ENCODE measurements at places on chromosomes 5 and 9.

DNA sequence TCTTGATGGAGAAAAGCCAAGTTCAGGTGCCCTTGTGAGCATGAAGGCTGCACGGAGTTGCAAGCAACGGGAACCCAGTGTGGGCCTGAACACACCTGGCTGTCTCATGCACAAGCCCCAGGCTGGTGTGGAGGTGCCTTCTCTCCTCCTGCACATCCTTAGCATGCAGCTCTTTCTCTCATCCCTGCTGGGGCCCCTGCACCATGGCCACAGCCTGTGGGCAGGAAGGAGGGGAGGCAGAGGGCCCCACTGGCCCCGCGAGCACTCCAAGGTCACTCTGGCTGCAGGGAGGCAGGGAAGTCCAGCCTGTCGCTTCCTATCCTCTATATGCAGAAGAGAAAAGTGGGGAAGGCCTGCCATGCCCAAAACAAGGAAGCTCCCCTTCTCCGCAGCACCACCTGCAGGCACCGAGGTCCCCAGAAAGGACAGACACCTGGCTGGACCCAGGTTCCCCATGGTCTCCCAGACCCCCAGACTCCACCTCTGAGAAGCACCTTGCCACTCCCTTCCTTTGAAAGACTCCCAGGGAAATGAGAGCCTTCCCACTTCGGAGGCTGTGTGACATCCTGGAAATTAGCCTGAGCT is 18.6 kb downstream of the STKLD1 start:
- DNase-seq, result no peak

GRCh38 chr5:150372639-150373038 is 15.1 kb downstream of the TCOF1 start:
- no peak for DNase-seq

GRCh38 chr5:72606525-72606924 is 99.3 kb upstream of the ZNF366 start:
- no peak for DNase-seq

- DNase-seq, result no peak
Measured at GRCh38 chr9:87579781-87580541, 82.3 kb downstream of the DAPK1 start.

DNA sequence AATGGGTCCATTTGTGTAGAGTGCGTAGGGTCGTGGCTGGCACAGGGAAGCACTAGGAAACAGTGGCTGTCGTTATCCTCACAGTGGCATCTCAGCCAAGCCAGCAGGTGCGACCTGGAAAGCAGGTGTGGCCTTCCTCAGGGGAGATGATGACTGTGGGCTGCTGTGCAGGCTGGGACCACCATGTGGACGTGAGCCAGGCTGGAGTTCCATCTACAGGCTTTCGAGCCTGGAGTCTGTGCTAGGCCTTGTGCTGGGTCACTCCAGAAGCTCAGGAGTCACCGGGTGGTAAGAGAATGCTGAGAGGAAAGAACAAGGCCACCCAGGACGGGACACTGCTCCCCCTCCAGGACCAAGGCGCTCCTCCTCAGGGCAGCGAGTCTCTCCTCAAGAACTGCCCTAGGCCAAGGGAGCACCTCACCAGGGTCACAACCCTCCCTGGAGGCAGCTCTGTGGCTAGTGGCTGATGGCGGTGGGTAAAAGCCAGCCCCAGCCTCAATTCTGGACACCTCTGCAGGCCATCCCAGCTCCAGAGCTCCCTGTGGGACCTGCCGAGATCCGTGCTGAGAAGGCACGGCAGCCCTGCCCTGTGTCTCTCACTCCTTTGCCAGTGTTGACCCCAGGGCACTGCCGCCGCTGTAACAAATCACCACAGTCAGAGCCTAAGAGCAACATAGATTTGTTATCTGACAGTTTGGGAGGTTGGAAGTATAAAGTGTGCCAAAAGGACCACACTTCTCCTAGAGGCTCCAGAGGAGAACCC is 36.0 kb downstream of the WHRN start:
- DNase-seq, result no peak

DNA sequence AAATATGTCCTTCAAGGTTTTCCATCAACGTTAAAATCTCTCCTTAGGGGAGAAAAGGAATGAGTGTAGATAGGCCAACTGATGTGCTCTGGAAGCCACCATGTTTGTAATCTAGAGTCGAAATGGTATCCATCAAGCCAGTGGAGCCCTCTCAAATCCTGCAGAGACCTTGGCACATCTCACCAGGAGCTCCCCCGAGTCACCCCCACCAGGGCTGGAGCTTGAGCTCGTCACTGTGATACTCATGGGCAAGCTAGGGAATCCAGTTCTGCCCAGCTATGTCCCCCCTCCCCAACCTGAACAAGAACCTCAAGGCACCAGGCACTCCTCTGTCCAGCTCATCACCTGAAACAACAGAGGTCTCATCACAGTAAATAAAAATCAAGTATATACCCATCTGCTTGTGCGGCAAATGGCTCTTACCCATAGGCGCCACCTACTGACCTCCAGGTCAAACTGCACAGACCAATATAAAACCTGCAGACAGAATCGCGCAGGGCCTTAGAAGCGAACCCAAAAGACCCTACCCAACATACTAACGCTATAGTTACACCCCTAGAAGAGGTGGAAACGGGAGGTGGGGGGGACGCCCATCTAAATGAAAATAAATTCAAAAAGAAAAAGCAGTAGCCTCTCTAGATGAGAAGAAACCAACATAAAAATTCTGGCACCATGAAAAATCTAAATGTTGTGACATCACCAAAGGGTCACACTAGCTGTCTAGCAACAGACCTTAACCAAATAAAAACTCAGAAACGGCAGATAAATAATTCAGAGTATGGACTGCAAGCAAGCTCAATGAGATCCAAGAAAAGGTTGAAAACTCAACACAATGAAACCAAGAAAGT is 75.0 kb downstream of the TTC39B start:
- DNase-seq, result peak; percentile 43

GRCh38 chr5:166695326-166695725 is 1596.1 kb upstream of the WWC1 start:
- DNase-seq, result no peak

DNA sequence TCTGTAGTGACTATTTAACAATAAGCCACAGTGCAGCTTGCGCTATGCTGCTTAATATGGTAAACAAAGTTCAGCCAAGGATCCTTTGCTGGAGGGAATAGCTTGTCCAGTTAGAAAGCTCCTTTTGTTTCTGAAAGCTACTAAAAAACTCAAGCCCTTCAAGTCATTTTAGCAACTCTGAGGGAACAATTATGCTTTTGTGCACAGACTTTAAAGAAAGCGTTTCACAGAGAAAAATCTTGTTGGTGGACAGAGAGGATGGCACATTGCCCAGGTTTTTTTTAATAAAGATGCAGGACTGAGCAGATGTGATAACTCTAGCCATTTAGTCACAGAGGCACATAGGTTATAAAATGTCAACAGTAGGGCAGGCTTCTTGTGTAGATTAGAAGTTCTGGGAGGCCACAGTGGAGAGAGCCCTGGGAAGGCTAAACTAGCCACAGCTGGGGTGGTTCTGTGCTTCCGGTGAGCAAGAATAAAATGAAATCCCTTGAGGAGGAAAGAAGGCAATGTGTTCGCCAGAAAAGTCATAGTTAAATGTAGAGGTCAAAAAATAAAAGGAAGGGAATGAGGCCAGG is 63.4 kb downstream of the ALDH7A1 start:
- peak; percentile 34 for DNase-seq

DNA sequence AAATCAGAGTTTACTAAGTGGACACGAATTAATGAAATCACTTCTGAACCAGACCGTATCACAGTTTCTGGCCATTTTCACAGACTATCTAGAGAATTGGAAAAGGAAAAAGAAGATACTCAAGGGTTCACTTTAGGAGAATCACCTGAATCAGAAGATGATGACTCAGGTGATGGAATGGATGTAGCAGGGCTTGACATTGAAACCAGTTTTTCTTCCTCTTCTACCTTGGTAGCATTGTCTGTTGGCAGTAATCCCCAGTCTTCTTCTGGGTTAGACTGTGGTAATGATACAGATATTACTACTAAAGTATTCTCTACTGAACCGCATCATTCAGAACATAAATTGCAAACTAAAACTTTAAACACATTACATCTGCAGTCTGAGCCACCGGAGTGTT is 38.5 kb downstream of the ICE1 start:
- no peak for DNase-seq

DNA sequence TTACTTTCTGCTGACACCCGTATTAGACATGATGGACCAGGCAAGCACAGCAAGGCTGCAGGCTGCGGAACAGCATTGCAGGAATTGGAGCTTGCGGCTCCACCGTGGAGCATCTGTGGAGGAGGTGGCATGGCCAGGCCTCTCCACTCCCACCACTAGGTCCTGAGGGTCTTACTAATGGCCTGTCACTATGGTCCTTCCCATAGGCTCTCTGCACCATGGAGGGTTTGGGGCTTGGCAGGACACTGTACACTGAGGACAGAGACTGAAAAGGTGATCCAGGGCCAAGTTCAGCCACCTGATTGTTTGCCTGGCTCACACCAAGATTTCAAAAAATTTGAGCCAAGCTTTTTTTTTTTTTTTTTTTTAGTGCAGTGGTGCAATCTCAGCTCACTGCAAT is 14.3 kb upstream of the ZBTB43 start:
- DNase-seq, result no peak

GRCh38 chr5:75113354-75114113 is 61.2 kb upstream of the GCNT4 start:
- DNase-seq, result no peak

- no peak for DNase-seq
Measured at GRCh38 chr5:38330207-38330606, 71.8 kb downstream of the EGFLAM start.

DNA sequence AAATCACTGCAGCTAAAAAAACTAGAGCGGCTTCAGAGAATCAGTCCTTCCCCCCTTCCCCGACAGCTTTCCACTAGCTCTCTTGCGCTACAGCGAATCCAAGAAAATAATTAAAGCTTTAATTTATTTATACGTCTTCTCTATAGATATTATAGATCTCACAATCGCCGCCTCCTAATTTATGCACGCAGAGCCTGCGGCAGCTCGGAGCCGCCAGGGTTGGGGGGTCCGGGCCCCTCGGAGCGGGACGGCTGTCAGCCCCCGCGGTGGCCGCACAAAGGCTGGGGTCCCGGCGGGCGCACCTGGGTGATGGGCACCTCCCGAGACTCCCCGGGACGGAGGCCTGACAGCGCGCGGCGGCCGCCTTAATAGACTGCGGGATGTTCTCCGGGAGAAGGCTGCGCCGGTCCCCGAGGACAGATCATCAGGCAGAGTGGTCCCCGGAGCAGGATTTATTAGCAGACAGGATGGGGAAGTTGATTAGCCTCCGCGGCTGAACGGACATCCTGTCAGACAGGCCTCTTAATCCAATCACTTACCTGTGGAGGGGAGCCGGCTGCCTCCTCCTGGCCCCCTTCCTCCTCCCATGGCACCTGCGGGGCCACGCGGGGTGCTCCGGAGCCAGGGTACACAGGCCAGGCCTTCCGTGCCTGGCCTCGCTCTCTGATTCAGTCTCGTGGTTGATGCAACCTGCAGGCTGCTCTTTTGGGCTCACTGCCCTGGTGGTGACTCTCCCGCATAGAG is 166.8 kb downstream of the MELK start:
- DNase-seq, result no peak

- DNase-seq, result peak; percentile 6
Measured at GRCh38 chr5:160685695-160686094, 166.3 kb downstream of the ATP10B start.

DNA sequence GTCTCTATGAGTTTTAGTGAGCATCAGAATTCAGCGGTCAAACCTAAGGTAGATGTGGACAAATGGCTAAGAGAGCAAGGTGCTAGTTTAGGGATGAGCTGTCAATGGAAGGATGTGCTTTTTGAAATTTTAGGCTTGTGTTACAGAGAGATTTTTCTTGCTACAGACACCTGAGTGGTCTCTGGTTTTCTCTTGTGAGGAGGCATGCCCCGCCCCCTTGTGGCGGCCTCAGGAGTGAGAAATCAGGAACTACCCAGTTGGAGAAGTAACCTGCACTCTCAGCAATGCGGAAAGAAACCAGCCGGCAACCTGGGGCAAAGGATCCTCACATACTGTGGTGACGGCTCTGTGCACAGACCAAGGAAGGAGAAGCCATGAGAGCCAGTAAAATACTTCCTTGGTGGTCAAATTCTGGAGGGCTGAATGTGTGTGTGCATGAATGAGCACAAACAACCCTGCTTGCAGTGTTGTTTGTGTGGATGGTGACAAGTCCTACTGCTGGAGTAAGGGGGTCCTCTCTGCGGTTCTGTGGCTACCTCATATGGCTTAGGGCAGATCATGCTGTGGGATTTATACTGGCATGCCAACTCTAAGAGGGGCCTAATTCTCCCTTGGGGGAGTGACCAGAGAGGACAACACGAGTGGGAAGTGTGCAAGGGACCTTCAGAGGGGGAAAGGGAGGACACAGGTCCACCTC is 16.7 kb upstream of the HSD17B4 start:
- peak; percentile 78 for DNase-seq

DNA sequence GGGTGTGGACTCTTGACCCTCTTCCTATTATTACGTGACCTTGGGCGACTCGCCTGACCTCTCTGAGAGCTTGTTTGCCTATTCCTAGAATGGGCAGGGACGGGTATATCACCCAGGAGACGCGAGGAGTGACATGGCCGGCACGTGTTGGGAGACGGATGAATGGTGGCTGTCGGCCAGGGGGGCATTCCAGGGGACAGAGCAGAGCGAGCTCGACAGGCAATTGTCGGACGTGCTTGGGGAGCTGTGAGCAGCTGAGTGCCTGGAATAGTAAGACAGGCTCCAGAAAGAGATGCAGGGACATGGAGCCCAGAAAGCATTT is 29.3 kb upstream of the UNC5A start:
- DNase-seq, result no peak

- DNase-seq, result no peak
Measured at GRCh38 chr5:113140837-113141671, 164.5 kb downstream of the DCP2 start.

GRCh38 chr5:153985498-153985897 is 53.2 kb downstream of the FAM114A2 start:
- peak; percentile 86 for DNase-seq

- no peak for DNase-seq
Measured at GRCh38 chr5:61450493-61451279, 118.6 kb downstream of the ZSWIM6 start.

DNA sequence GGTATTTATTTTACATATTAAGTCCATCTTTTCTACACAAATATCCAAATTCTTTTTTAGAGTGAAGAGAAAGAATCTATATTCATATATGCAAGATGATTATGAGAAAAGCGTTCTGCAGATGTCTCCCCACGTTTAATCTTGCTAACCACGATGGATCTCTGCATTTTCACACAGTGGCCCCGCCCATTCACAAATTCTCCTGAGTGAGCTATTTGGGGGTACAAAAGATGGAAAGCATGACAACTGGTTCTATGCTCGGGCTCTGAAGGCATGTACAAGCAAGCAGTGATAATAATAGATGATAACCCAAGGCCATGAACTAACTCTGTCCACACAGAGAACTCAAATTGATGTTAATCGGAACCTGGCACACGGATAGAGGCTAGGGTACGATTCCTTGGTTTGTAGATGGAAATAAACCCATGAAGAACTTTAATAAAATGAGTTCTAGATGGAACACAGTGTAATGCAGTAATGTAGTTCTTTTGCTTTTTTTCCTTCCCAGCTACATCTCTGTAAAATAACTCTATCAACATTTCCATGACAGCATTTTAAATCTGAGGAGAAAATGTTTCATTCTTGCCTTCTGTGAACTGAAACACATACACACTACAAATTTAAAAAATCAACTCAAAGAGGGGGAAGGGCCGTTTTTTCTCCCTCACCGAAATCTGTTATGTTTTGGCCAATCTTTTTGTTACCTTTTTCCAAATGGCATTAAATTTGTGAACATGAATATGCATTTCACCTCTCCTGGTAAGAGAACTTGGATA is 851.7 kb upstream of the DMAC1 start:
- peak; percentile 5 for DNase-seq

GRCh38 chr5:125750147-125750860 is 672.9 kb upstream of the GRAMD2B start:
- DNase-seq, result no peak

Data from hematopoietic multipotent progenitor cell treated with erythropoietin and hydrocortisone succinate and interleukin-3 and kit ligand, for 8 days (in vitro differentiated cells).